ENCODE measurements at places on chromosomes 2 and 18. TPM values are rescaled to one million over a fixed set of nuclear protein-coding genes. Genes with fewer than 3 reads are reported as not detected.
A peak's percentile ranks its signal among the peaks of the same experiment; 100 is the strongest.

Gene TXNDC9
- total RNA-seq: 66.7 TPM

Gene MALT1
- 31.6 TPM for total RNA-seq

Gene LAMA1
- 7.5 TPM for total RNA-seq

Gene CRYGD
- total RNA-seq: not detected

Gene KLHL14
- total RNA-seq: not detected

Gene LBX2
- total RNA-seq: 0.61 TPM

Gene METTL5
- 105 TPM for total RNA-seq

Gene SDC1
- total RNA-seq: 1,305 TPM

Gene IL1F10
- total RNA-seq: not detected

Gene SLC5A7
- total RNA-seq: not detected

GRCh38 chr2:159151198-159152127 is 135.0 kb downstream of the WDSUB1 start:
- no peak for DNase-seq

DNA sequence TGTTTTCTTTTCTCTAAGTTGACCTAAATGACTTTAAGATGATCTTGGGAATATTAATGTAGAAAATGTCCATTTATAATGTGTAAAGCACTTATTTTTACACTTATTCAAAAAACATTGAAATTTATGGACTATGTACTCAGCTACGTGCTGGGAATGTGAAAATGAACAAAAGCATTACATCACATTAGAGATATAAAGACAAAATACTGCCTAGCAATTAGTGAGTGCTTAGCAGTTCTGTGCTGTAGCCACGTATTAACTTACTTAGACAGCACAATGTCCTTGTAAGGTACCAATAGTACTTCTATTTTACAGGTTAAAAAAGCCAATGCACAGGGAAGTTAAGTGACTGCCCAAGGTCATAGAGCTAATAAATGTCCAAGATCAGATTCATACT is 103.8 kb upstream of the TTN start:
- no peak for DNase-seq

GRCh38 chr2:234427081-234428061 is 69.5 kb downstream of the ARL4C start:
- DNase-seq: peak; percentile 33

- no peak for DNase-seq
Measured at GRCh38 chr2:121140734-121141133, 144.3 kb downstream of the TFCP2L1 start.

DNA sequence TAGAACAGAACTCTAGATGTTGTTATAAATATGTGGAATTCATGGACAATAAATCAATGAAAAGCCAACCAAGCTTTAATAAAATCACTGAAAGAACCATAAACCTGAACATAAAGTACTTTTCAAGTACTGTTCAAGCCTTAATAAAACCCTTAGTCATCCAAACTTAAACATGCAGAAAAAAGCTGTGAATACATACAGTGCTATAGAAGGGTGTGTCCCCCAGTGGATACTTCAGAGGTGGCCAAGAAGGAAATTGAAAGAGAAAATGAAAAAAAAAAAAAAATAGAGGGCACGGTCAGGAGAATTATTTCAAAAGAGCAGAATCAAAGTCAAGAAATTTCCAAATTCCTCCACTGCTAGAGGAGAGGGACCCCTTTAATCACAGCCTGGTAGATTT is 141.1 kb downstream of the SP100 start:
- no peak for DNase-seq

- no peak for DNase-seq
Measured at GRCh38 chr2:123080331-123080730, 944.8 kb upstream of the CNTNAP5 start.

DNA sequence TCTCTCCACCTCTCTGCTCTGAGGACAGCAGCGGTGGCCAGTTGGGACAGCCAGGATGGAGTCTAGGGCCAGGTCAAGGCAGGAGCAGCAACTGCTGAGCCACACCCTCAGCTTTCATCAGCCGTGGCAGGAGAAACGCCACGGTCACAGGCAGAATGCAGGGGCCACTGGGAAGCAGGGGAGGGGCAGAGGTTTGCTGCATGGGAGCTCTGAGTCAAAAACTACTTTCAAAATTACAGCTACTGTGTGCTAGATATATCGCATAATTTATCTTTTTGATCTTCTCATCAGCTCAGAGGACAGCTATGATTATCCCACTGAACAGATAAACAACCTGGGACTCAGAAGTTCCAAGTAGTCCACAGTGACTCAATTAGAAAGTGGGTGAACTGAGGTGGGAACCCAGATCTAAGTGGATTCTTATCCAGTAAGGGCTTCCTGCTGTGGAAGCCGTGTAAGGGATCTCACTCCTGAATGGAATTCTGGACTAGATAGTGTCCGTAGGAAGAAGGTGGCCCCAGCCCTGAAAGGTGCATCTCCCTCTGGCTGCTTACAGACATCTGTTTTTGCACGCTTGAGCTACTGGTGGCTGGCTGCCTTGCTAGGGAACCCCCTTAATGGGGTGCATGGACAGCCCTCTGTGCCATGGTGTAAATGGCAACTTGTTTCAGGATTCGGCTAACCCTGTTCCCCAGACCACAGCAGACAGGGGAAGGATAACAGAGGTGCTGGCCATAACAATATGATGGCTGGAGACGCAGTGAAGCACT is 194.6 kb upstream of the SMAD2 start:
- DNase-seq: no peak

GRCh38 chr18:47050468-47050867 is 15.0 kb upstream of the ELOA2 start:
- DNase-seq: no peak

- peak; percentile 84 for DNase-seq
Measured at GRCh38 chr2:233974530-233975071, 57.4 kb downstream of the TRPM8 start.

DNA sequence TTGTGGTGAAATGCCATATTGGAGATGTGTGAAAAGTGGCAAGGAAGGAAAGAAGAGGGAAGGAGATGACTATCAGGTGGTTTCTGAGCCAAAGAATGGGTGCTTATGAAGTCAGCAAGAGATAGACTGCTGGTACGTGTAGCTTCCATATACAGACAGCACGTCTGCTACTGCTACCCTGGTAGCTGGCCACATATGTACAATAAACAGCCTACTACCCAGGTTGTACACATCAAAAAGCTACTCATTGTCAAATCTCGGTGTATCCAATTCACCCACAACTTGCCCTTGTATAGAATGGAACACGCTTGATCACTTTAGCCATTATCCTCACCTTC is 761.8 kb downstream of the LRRTM4 start:
- DNase-seq: no peak

DNA sequence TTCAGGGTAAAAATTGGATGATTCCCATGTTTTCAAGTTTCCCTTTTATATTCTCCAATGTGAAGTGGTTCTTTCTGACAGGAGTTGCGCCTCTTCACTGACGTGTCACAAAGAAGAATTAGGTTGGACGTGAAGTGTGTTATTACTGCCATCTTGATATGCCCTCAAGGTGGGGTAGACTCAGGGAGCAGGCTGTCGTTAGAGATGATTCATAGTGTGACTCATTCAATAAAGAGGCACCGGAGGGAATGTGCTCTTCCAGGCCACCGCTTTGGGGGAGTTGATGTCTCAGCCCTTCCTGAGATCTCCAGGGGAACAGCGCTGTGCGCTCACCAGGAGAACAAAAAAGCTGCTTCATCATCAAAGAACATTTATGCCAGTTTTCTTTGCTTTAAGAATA is 3.6 kb upstream of the DGKD start:
- DNase-seq: peak; percentile 96

DNA sequence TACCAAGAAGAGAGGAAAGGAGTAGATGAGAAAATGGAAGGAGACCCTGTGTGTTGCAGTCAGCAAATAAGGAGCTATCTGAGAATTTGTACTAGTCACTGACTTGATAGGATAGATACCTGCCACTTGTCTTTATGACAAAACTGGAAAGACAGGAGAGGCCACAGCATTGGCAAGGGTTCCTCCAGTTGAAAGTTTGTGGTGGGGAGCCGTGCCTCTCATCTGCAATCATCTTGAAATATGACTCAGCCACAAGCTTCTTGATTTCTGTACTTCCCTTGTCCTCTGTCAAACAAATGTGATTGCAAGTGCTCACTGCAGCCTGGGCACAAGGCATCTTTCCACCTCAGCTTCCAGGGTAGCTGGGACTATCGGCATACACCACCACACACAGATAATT is 99.1 kb downstream of the GREB1L start:
- DNase-seq: peak; percentile 43

DNA sequence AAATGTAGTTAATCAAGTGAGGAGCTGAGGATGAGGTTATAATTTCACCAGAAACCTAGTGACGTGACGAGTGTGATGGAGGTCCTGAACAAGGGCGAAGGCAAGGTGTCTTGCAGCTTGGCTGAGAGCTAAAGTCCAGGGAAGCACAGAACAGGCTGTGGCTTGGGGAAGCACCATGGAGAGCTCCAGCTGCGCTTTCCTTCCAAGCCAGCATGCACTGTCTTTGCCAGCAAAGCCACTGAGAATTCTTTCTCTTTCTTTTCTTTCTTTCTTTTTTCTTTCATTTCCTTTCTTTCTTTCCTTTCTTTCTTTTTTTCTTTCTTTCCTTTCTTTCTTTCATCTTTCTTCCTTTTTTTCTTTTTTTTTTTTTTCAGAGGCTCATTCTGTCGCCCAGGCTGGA is 239.3 kb downstream of the FBXO15 start:
- no peak for DNase-seq

DNA sequence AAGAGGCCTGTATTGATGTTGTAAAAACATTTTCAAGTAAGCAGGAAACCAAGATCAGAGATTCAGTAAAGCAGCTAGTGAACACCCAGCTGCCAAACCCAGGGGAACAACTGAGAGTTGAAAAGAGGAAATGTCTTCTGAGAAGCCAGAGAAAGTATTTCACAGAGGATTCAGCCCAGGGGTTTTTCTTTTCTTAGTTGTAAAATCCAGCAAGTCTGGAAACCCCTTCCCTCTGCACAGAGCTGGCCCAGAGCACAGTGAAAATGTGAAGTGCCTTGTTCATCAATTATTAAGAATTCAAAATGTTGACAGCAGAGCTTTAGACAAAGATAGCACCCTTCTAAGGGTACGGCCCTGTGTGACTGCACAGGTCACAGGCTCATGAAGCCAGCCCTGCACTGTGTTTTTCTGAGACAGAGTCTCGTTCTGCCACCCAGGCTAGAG is 28.4 kb downstream of the AFF3 start:
- no peak for DNase-seq

- peak; percentile 31 for DNase-seq
Measured at GRCh38 chr2:61604433-61604832, 66.3 kb upstream of the XPO1 start.

GRCh38 chr2:227192491-227192890 is 28.1 kb downstream of the COL4A3 start:
- no peak for DNase-seq

DNA sequence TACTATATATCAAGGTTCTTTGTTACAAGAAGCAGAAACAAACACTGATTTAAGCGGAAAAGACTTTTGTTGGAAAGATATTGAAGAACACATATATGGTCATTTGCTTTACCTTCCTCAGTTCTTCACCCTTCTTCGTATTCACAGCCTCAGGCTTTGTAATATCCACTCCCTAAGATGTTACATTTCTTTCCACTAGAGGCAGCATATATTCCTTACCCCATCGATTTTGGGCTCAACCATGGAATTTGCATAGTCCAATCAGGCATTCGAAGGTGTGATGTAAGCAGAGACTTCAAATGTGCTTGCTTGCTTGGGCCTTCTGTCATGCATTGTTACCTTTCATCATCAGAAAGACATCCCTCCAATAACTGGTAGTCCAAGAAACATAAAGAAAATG is 287.4 kb downstream of the PID1 start:
- DNase-seq: no peak

GRCh38 chr2:54372361-54372760 is 83.8 kb upstream of the SPTBN1 start:
- no peak for DNase-seq

GRCh38 chr2:60312618-60313017 is 240.8 kb downstream of the BCL11A start:
- no peak for DNase-seq

GRCh38 chr18:72848503-72849237 is 19.1 kb downstream of the NETO1 start:
- DNase-seq: peak; percentile 96

All from foreskin keratinocyte (primary cell).